ENCODE measurements at places on chromosomes 2 and 18.
A peak's percentile ranks its signal among the peaks of the same experiment; 100 is the strongest.

DNA sequence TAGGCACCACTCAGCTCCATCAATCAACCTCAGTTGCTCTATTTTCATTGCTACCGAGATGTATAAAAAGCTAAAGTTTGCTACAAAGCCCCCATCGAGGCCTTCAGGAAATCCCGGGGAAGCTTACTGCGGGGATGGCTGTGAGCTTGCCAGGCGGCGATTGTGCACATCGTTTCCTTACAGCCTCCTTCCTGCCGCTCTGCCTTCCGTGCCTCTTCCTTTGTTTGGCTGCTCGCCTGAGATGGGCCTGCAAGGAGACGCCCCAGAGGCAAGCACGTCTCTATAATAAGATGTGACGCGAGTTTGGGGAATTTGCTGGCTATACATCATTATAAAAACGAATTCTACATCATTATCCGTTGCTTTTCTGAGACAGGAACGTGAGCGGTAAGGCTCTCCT is 41.6 kb downstream of the DHRS9 start:
- no peak for DNase-seq

GRCh38 chr2:34093790-34094189 is 494.7 kb upstream of the FAM98A start:
- no peak for DNase-seq

DNA sequence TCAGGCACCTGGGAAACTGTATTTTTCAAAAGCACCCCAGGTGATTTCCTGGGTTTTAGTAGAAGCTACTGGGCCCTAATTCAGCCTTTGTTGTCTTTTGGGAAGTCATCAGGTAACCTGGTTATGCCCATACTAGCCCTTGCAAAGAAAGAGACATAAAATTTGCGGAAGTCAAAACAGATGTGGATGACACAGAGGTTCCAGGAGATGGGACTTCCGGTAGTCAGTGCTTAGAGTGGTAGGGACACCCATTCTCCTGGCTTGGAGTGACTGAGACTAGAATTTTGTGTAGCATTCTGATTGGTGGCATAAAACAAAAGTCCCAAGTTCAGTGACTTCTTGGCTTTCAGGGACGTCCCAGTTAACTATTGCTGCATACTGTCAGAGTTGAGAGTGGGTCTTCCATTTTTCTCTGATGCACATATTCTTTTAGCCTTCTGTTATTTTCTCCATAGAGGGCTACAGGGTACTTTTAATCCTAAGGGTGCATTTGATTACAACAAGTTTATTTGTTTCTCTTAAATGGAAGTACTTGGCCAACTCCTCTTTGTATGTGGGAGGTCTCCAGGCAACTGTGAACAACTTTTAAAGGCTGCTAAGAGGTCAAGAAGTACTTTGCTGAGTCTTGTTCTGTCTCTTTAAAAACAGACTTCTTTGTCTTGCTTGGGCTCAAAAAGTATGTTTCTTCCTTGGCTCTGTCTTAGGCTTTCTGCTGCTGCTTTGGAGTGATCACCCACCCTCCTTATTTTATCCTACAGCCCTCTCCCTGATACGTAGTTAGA is 8.8 kb downstream of the NAB1 start:
- no peak for DNase-seq

GRCh38 chr2:136242687-136243277 is 124.8 kb upstream of the CXCR4 start:
- no peak for DNase-seq

DNA sequence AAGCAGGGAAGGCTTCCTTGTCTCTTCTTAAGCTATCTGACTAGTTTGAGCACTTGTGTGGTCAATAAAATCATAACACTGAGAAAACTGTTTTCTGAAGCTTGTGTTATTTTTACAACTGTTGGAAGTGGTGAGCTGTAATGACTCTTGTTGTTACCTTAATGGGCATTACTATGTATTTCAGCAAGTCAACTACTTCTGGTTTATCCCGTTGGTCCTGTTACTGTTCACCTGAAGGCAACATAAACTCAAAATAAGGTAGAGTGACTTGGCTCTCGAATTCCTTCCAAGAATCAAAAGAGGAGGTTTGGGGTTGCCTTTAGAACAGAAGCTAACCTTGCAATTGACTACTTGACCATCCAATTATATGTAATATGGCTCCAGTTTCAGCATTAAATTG is 23.2 kb upstream of the FIGN start:
- no peak for DNase-seq

- no peak for DNase-seq
These were observed 30.2 kb upstream of the SCLY start for GRCh38 chr2:238030422-238031155.

- no peak for DNase-seq
These were observed 24.3 kb upstream of the FAP start for GRCh38 chr2:162267496-162267895.

- no peak for DNase-seq
These were observed 3.6 kb downstream of the EIF2AK2 start for GRCh38 chr2:37153224-37153623.

DNA sequence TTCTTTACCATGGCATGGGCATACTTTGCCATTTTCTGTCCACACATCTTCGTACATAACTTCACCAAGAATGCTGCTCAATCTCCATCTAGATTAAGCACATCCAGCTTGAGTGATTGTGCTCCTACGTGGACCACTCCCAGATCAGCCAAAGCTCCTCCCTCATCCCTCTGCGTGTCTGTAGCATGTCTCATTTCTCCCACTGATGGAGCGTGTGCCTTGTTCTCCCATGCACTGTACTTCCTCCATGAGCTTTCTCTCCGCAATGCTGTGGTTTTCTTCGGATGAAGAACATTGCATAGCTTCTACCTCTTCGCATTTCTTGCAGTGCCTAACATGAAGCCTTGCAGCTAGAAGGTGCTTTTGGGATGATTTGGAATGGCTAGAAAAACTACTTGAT is 13.5 kb downstream of the CCL20 start:
- no peak for DNase-seq

- DNase-seq, result peak; percentile 9
These were observed 1.5 kb downstream of the RND3 start for GRCh38 chr2:150485871-150486538.
